ENCODE measurements at places on chromosomes 7 and 10. TPM values are rescaled to one million over a fixed set of nuclear protein-coding genes. Genes with fewer than 3 reads are reported as not detected.

- DNase-seq, result no peak
Observed at GRCh38 chr10:12218991-12219390, 23.0 kb downstream of the CDC123 start.

GRCh38 chr10:32210306-32211045, 136.5 kb downstream of the EPC1 start:
- peak; percentile 46 for DNase-seq

DNA sequence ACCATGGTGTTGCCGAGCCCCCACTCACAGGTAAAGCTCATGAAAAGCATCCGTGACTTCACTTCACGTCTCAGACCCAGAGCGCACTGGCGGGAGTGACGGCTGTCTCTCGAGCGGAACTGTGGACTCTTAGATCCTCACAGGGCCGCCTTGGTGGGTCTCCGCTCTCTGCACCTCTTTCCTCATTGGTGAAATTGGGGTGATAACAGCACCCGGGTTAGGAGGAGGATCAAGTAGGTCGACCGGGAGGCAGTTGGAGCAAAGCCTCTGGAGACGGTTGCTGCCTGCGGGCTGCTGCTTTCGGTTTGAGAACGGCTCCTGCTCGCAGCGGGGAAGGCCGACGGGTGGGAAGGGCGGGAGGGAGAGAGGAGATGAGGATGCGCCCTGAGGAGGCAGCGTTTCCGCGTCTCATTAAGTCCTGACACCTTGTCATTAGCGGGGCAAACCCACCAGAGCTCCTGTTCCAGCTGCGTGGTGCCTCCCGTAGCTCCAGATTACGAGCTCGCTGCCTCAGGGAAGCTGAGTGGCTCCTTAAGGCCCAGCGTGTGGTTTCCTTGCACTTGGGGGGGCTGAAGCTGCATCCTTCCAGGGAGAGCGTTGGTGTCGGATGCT, 51.9 kb upstream of the CFAP46 start:
- DNase-seq, result no peak

GRCh38 chr10:88006261-88006660, 142.8 kb downstream of the PTEN start:
- no peak for DNase-seq

DNA sequence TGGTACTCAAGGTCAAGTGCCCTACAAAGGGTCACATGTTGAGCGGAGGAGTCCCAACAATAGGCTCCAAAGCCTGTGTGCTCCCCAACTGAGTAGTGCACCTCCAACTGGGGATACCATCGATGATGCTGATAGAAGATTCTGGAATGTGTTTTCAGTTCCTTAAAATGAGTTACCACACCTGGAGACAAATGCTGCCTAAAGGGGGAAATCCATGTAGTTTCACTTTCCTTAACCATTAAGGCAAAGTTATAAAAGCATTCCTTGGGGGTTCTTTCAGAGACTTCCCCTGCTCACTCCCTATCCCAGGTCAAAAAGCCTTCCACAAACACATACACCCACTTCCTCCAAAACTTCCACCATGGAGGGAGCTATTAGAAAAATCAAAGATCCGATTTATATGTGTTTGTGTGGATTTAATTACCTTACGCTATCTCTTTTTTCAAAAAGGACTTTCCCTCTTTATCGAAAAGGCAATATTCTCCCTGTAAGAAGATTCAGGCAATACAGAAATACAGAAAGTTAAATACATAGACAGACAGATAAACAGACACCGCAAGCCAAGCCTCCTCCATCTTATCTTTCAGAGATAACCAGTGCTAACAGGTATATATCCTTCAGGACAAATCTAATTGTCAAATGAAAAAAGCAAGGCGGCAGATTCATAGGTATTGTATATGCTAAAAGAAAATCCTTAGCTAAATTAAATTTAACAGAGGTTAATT, 135.9 kb upstream of the ASAH2 start:
- DNase-seq, result no peak

- DNase-seq, result no peak
Observed at GRCh38 chr10:122557516-122557915, 3.0 kb upstream of the DMBT1 start.

GRCh38 chr10:79215531-79215930, 131.7 kb upstream of the PPIF start:
- DNase-seq, result no peak

GRCh38 chr10:28664369-28664740, 13.0 kb upstream of the BAMBI start:
- DNase-seq, result no peak

The AFAP1L2 gene
- total RNA-seq, result 2.0 TPM

The LRRD1 gene
- total RNA-seq, result not detected

The CD36 gene
- total RNA-seq, result not detected

The SORBS1 gene
- 1.0 TPM for total RNA-seq

The LRIT1 gene
- not detected for total RNA-seq
